ENCODE measurements at places on chromosomes 1 and 21.

GRCh38 chr1:229281339-229281926 lies 10.5 kb downstream of the RAB4A start:
- no peak overlapping the region for H3K27ac ChIP-seq
- ATAC-seq = no peak
- H3K4me1 ChIP-seq = peaks cover 39% of the 10 kb centered on the region
- H3K36me3 ChIP-seq = peaks cover 33% of the 10 kb centered on the region
- no peak overlapping the region for H3K4me3 ChIP-seq

GRCh38 chr1:150182247-150182646 lies 32.5 kb downstream of the PLEKHO1 start:
- no peaks in the 10 kb centered on the region for H3K27me3 ChIP-seq
- ATAC-seq = no peak
- no peak overlapping the region for H3K27ac ChIP-seq

DNA sequence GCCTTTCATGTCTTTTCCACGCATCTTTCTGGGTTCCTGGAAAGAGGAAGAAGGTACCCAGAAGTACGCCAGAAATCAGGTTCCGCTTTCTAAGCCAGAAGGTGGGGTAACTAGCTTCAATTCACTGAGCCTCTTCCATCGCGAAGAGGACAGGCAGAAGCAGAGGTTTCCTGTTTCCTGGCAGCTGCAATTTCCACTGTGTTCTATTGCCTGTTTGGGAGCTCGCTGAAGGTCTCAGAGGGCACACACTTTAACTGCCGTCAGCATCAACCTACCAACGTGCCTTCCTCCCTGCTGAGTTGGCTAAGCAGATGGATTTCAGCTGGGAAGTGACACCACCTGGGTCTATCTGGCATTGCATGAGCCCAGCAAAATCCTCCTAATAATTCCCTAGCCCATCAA lies 10.0 kb downstream of the NCF2 start:
- H3K36me3 ChIP-seq = peaks cover 55% of the 10 kb centered on the region
- peak; percentile 86 for ATAC-seq
- no peaks in the 10 kb centered on the region for H3K27me3 ChIP-seq
- H3K4me1 ChIP-seq = peaks cover 31% of the 10 kb centered on the region
- H3K27ac ChIP-seq = peak overlapping the region; percentile 86
- peak overlapping the region; percentile 51 for H3K4me3 ChIP-seq

DNA sequence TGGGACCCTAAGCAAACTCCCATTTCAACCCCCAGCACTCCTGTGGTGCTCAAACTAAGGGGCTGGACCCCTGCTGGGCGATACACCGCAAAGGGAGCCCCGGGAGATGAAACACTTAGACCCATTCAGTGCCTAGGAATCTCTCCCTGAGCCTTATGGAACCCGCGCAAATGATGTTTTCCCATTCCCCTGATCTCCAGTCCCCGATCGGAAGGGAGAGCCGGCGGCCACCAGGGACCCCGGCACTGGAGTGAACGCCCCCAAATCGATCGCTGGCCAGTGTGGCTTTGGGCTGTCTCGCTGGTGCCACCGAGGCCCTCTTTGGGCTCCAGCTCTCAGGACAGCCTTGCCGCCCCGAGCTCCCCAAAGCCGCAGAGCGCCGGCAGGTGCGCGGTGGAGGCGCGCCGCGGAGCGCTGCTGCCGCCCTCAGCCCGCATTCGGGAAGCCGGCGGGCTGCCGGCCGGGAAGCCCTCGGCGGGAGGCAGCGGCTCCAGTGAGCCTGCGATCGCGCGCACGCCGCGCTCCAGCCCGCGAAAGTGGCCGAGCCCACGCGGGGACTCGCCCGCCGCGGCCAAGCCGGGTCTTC lies 1.1 kb downstream of the PLXNA2 start:
- H3K36me3 ChIP-seq = no peaks in the 10 kb centered on the region
- H3K4me3 ChIP-seq = peak overlapping the region; percentile 48
- peaks cover 21% of the 10 kb centered on the region for H3K4me1 ChIP-seq
- ATAC-seq = no peak
- no peak overlapping the region for H3K27ac ChIP-seq
- H3K27me3 ChIP-seq = no peaks in the 10 kb centered on the region

DNA sequence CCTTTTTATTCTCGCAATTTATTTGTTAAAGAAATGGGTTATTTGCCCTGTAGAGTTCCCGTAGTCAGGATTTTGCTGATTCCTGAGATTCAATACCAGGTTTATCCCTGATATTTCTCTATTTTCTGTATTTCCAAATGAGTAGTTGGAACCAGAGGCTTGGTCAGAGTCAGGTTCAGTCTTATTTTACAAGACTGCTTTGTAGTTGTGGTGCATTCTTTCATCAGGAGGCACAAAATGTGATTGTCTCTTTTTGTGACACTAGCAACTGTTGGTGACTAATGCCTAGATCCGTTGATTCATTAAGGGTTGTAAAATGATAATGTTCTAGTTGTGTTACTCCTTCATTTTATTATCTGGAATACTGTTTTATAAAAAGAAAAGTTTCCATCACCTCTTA lies 95.5 kb upstream of the TPTE start:
- H3K4me1 ChIP-seq = no peaks in the 10 kb centered on the region
- no peak for ATAC-seq
- H3K36me3 ChIP-seq = no peaks in the 10 kb centered on the region
- H3K27ac ChIP-seq = no peak overlapping the region
- no peak overlapping the region for H3K4me3 ChIP-seq
- no peaks in the 10 kb centered on the region for H3K27me3 ChIP-seq

DNA sequence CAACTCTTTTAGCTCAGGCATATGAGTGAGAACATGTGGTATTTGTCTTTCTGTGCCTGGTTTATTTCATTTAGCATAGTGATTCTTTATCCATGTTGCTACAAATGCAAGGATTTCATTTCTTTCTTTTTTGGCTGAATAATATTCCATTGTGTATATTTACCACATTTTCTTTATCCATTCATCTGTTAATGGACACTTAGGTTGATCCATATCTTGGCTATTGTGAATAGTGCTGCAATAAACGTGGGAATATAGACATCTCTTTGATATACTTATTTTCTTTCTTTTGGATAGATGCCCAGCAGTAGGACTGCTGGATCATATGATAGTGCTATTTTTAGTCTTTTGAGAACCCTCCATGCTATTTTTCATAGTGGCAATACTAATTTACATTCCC lies 30.8 kb downstream of the ASB17 start:
- no peak overlapping the region for H3K4me3 ChIP-seq
- H3K27ac ChIP-seq = no peak overlapping the region
- H3K36me3 ChIP-seq = no peaks in the 10 kb centered on the region
- peaks cover 20% of the 10 kb centered on the region for H3K27me3 ChIP-seq

DNA sequence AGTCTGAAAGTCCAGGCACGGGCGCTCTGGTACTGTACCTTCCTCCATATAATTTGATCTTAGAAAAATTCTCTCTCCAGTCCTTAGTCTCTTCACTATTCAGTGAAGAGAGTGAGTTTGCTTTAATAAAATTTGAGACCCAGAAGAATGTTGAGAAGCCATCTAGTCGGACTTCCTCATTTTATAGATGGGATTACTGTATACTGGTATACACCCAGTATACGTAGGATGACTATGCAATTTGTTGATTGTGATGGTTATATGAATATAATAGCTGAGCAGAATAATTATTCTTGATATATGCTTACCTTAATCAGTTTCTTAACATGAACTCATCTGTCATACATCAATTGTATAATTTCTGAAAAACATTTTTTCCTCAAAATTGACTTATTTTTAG lies 328.0 kb upstream of the B3GALT2 start:
- H3K27ac ChIP-seq = no peak overlapping the region
- ATAC-seq = no peak
- H3K36me3 ChIP-seq = peaks cover 7% of the 10 kb centered on the region
- no peak overlapping the region for H3K4me3 ChIP-seq
- H3K4me1 ChIP-seq = no peaks in the 10 kb centered on the region

GRCh38 chr1:189681252-189681919 lies 796.3 kb downstream of the BRINP3 start:
- ATAC-seq = no peak
- H3K4me3 ChIP-seq = no peak overlapping the region
- no peaks in the 10 kb centered on the region for H3K4me1 ChIP-seq
- no peak overlapping the region for H3K27ac ChIP-seq
- no peaks in the 10 kb centered on the region for H3K36me3 ChIP-seq
- no peaks in the 10 kb centered on the region for H3K27me3 ChIP-seq

GRCh38 chr1:166127003-166127402 lies 39.8 kb downstream of the FAM78B start:
- no peaks in the 10 kb centered on the region for H3K36me3 ChIP-seq
- no peaks in the 10 kb centered on the region for H3K4me1 ChIP-seq
- peak; percentile 31 for ATAC-seq
- H3K4me3 ChIP-seq = no peak overlapping the region

DNA sequence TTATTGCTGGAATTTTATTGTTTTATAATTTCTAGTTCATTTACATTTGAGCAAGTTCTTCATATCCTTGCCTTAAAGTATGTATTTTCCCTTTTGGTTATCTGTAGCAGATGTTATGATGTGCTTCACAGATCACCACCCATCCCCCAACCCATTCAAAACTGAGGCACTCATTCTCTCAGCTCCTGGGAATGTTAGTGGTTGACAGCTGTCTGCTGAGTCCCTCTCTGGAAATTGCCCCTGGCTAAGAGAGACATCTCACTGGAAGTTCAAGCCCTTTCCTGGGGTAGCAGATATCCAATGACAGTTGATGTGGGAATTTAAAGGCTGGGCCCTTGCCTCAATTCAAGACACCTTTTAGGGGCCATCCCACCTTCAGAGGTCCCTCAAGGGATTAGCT lies 4.3 kb upstream of the DPYD start:
- H3K27me3 ChIP-seq = no peaks in the 10 kb centered on the region
- H3K4me3 ChIP-seq = no peak overlapping the region
- no peak overlapping the region for H3K27ac ChIP-seq
- H3K4me1 ChIP-seq = peaks cover 12% of the 10 kb centered on the region

- no peak overlapping the region for H3K4me3 ChIP-seq
- H3K27me3 ChIP-seq = no peaks in the 10 kb centered on the region
- H3K36me3 ChIP-seq = no peaks in the 10 kb centered on the region
- no peak overlapping the region for H3K27ac ChIP-seq
These were observed 45.7 kb upstream of the COX20 start for GRCh38 chr1:244789731-244790130.

- H3K4me1 ChIP-seq = peaks cover 6% of the 10 kb centered on the region
- no peak overlapping the region for H3K4me3 ChIP-seq
- ATAC-seq = no peak
- no peak overlapping the region for H3K27ac ChIP-seq
- no peaks in the 10 kb centered on the region for H3K36me3 ChIP-seq
These were observed 128.5 kb upstream of the RRP15 start for GRCh38 chr1:218156595-218156994.

- H3K36me3 ChIP-seq = no peaks in the 10 kb centered on the region
- H3K4me3 ChIP-seq = no peak overlapping the region
- peaks cover 19% of the 10 kb centered on the region for H3K27me3 ChIP-seq
- H3K4me1 ChIP-seq = no peaks in the 10 kb centered on the region
- ATAC-seq = no peak
- no peak overlapping the region for H3K27ac ChIP-seq
These were observed 173.2 kb downstream of the ROR1 start for GRCh38 chr1:63946866-63947491.
